ENCODE measurements at places on chromosomes 7 and 10.

DNA sequence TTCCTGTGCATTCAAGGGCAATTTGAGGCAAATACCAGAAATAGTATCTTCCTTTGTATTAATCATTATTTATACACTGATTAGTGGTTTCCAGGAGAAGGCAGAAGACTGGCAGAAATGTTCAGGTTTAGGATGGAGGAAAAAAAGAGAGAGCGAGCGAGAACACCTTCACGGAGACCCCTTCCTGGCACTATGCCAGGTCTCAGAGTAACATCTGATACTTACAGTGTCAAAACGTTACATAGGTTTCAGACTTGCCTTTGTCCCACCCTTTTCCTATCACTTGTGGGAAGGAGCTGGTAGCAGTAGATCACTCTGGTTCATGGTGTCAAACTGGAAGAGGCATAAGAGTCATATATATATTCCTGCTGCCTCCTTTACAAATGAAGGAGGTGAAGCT lies 652 bp downstream of the OR2A12 start:
- no peak for DNase-seq

- DNase-seq = no peak
Observed at GRCh38 chr7:145902123-145902522, 214.5 kb upstream of the CNTNAP2 start.

GRCh38 chr10:35487336-35488034 lies 117.7 kb upstream of the GJD4 start:
- DNase-seq = no peak

- no peak for DNase-seq
Observed at GRCh38 chr7:27182285-27182841, 2.7 kb downstream of the HOXA11 start.

DNA sequence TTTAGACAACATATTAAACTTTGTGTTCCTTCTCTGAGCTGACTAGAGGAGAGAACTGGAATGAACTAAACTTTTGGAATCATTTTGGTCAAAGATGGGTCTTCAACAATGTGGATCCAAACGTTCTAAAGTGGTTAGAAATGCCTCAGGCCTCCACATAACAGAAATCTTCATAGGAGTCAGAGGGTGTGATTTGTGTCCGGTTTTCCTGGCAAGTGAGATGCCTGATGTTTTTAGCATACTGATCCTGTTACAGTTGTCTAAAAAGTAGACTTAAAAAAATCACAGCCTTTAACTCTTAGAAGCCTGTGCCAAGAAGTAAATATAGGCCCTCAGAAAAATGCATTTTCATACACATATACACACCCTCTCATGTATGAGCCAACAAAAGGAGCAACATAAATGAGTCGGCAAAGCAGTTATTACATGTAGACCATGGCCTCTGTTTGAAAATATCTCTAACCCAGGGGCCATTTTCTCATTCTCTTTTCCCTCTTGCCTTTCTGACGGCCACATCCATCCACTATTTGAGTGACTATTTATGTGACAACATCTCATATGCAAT lies 64.5 kb downstream of the ST7 start:
- DNase-seq = no peak

DNA sequence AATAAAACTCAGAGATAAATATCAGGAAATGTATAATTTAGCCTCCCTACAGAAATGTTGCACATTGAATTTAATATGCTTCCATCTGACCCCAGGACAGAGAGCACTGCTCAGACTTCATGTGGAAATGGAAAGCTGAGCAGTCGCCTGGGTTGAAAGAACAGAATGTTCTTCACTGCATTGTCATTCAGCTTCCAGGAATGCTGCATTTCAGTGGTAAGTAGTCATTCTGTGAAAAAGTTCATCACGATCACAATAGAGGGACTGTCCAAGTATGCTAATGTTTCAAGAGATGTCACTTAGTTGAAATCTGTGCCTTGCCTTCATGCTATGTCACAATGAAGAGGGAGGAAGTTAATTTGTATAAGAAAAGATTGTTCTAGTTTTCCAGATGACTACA lies 147.3 kb downstream of the NRCAM start:
- no peak for DNase-seq

GRCh38 chr10:104388830-104389229 lies 35.2 kb downstream of the CFAP58 start:
- no peak for DNase-seq

GRCh38 chr10:101123815-101124617 lies 7.1 kb upstream of the TLX1 start:
- DNase-seq = no peak

DNA sequence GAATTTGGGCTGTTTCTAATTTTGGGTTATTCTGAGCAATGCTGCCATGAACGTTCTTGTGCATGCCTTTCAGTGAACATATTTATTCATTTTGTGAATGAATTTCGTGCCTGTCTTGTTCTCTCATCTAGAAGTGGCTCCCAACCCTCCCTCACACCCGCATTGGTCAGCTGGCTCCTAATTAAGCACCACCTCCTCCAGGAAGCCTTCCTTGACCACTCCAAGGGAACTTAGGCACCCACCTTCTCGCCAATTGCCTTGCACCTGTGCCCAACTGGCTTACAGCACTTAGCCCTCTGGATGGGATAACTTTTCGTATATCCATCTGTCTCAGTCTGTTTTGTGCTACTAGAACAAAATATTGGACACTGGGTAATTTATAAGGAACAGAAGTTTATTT lies 107.1 kb downstream of the MYL10 start:
- no peak for DNase-seq

DNA sequence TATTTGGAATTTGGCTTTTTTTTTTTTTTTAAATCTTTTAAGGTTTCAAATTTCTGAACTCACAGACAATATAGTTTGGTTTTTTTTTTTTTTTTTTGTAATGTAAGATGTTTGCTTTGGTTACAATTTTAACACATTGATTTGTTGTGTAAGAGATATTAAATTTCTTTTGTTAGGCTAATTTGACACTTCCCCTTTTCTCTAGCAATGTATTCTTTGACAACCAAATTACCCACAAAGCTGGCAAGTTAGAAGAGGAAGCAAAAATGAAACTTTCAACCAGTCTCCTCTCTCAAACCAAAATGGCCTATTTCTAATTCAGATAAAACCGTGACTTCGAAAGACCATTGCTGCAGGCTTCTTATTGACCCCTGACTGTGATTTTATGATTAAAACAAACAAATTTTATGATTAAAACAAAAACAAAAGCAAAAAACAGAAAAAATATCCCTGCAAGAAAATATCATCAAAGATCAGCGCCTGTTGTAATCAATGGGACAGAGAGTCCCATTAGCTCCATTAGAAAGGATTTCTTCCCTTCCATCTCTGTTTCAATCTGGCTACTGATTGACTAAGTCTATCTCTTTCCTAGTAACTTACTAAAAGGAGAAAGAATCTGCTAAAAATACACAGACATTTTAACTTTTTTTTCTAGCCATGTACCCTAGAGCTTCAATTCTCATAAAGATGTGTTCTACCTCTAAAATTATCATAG lies 489.2 kb downstream of the MDFIC start:
- DNase-seq = no peak
